DND-41 (cell line): ENCODE measurements at places on chromosomes 1 and 21.

DNA sequence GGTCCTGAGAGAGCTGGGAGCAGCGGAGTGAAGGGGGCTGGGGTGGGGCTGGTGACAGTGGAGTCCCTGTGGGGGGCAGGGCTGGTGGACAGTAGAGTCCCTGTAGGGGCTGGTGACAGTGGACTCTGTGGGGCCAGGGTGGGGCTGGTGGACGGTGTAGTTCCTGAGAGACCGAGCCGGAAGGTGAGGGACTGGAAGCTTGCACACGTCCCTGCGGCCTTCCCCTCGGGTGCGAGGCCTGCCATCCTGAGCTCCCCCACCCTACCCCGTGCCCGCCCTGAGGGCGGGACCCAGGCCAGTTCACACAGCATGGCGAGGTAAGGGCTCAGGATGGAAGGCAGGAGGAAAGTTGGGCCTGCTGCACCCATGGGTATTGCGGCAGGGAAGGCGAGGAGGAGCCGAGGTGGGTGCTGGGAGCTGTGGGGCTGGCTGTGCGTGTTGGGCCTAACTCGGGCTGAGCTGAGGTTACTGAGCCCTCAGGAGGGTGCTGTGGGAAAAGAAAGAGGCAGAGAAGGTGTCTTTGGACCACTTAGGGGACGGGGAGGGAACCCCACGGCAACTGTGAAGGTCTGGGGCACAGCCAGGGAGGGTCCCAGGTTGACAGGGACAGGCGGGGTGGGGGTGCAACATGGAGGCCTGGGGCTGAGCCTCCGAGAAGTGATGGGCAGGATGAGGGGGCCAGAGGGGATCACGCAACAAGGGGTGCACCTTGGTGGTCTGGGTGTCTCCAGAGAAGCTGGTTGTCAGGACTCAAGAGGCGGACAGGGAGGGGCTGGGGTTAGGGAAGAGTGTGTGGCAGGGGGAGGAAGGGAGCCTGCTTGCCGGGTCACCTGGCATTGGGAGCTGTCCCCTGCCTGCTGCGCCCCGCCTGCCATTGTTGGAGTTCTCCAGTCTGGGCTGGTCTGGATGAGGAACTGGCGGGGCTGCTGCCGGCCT, 60.8 kb downstream of the PRKCZ start:
- no peak for DNase-seq
- no peaks in the 10 kb centered on the region for H3K4me1 ChIP-seq
- H3K27ac ChIP-seq = no peak overlapping the region
- H3K4me3 ChIP-seq = no peak overlapping the region
- H3K27me3 ChIP-seq = peaks cover 11% of the 10 kb centered on the region
- no peaks in the 10 kb centered on the region for H3K36me3 ChIP-seq

DNA sequence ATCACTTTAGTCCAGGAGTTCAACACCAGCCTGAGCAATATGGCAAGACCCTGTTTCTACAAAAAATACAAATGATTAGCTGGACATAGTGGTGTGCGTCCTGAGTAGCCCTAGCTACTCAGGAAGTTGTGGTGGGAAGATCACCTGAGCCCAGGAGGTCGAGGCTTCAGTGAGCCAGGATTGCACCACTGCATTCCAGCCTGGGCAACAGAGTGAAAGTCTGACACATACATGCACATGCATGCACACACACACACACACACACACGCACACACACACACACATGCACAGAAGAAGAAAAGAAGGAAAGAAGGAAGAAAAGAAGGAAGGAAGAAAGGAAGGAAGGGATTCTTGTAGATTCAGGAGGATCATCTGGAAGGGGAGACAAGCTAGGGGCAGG, 104.4 kb upstream of the USP25 start:
- no peak for DNase-seq
- no peaks in the 10 kb centered on the region for H3K27me3 ChIP-seq
- H3K4me3 ChIP-seq = no peak overlapping the region
- H3K27ac ChIP-seq = no peak overlapping the region

GRCh38 chr1:36528361-36529349, 45.9 kb upstream of the CSF3R start:
- H3K27me3 ChIP-seq = no peaks in the 10 kb centered on the region
- no peak for DNase-seq
- H3K4me3 ChIP-seq = no peak overlapping the region
- H3K36me3 ChIP-seq = no peaks in the 10 kb centered on the region
- no peak overlapping the region for H3K27ac ChIP-seq

GRCh38 chr1:30404341-30404740, 319.0 kb downstream of the MATN1 start:
- no peaks in the 10 kb centered on the region for H3K4me1 ChIP-seq
- DNase-seq = no peak
- no peak overlapping the region for H3K4me3 ChIP-seq
- no peak overlapping the region for H3K27ac ChIP-seq
- no peaks in the 10 kb centered on the region for H3K36me3 ChIP-seq

- DNase-seq = no peak
- H3K4me1 ChIP-seq = no peaks in the 10 kb centered on the region
- no peak overlapping the region for H3K4me3 ChIP-seq
- H3K27me3 ChIP-seq = peaks cover 44% of the 10 kb centered on the region
- H3K36me3 ChIP-seq = no peaks in the 10 kb centered on the region
Observed at GRCh38 chr1:204295671-204296070, 64.1 kb downstream of the PLEKHA6 start.
